LHCN-M2 (cell line): ENCODE measurements at places on chromosomes 3 and 15. TPM values are rescaled to one million over a fixed set of nuclear protein-coding genes. Genes with fewer than 3 reads are reported as not detected.

DNA sequence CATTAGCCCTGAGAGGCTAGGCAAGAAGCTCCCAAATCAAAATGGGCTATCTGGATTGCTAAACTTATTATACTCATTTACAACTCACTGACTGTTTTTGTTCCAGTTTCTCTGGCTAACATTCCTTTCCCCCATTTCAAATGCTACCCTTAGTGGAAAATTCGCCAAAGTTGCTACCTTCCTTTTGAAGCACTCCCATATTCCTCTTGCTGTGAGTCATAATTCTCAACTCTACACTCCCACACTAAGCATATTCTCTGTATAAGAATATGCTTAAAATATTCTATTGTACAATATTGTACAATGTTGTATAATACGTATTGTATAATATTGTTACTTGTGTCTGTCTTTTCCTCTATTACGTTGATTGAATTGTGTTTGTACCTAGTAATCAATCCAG is 398.6 kb downstream of the PYDC2 start:
- DNase-seq, result no peak

The GOLGA6B gene
- not detected in 2 replicates for total RNA-seq

DNA sequence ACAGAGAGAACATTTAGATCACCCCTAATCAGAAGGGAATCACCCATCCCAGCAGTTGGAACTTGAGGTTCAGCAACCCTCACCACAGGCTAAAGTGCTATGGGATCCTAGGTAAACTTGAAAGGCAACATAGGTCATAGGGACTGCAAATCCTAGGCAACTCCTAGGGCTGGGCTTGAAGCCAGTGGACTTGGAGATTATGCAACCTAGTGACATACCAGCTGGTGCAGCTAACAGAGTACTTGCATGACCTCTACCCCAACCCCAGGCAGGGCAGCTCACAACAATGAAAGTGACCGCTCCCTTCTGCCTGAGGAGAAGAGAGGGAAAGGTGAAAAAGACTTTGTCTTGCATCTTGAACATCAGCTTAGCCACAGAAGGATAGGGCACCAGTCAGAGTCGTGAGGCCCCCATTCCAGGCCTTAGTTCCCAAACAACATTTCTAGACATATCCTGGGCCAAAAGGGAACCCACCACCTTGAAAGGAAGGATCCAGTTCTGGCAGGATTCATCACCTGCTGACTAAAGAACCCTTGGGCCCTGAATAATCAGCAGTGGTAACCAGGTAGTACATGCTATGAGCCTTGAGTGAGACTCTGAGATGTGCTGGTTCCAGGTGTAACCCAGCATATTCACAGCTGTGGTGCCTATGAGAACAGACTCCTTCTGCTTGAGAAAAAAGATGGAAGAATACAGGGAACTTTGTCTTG is 37.6 kb upstream of the FBN1 start:
- DNase-seq, result peak; percentile 77

DNA sequence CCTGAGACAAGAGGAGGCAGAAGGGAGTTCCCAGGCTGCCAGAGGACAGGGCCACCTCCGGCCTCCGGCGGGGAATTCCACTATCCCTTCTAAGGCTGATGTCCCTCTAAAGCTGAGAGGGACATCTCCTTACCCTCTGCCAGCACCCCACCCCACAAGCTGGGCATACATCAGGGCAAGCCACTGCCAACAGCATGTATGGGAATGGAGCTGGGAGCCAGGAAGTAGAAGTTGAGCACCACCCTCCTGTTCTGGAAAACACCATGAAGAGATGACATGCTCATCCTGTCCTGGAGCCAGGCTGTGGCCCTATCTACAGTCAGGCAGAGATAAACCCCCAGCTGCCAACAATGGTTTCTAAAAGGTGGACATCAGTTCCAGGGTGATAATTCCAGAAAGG is 7.1 kb downstream of the PLCD1 start:
- no peak for DNase-seq

The FOXB1 gene
- total RNA-seq, result not detected in 2 replicates

GRCh38 chr15:25633862-25634261 is 195.0 kb upstream of the UBE3A start:
- DNase-seq, result no peak

GRCh38 chr15:72933976-72934375 is 118.3 kb upstream of the NEO1 start:
- DNase-seq, result no peak

DNA sequence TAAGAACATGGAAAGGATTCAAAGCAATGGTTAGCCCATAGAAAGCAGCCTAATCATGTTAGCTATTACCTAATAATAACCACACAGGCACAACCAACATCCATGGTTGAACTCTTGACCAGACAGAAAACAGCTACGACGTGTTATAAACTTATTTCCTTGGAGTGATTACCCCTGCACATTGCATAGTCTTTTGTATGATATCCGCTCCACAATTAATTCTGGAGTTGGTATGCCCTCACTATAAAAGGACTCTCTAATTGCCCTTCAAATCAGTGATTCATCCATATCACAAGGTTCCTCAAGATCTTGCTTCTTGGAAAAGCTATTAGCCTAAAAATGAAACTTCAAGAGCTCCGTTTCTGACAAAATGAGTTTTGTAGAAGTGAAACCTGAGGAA is 117.9 kb downstream of the SYNPR start:
- DNase-seq, result no peak

DNA sequence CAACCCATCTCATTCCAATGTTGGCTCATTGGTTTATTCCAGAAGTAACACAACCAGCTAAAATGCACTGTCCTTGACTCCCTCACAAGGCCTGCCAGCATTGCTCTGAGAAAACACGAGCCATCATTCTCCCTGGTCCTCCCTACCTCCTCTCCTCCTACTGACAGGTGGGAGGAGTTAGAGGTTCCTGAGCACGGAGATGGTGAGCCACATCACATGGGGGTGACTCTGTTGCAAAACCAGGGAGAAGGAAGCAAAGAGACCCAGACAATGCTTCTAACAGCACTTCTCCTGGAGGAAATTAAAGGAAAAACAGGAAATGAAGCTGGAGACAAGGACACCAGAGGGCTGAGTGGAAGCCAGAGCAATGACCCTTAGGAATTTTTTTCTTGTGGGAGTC is 667.4 kb downstream of the NTRK3 start:
- DNase-seq, result no peak

The C3orf80 gene
- 0.06 TPM in 1 of 2 replicates, not detected in the other for total RNA-seq

The PTPN23 gene
- total RNA-seq, result 15.2 and 16.7 TPM in 2 replicates

- no peak for DNase-seq
Measured at GRCh38 chr3:40829876-40830275, 305.1 kb downstream of the ZNF621 start.

- DNase-seq, result no peak
Measured at GRCh38 chr15:66167854-66168253, 85.7 kb downstream of the MEGF11 start.

DNA sequence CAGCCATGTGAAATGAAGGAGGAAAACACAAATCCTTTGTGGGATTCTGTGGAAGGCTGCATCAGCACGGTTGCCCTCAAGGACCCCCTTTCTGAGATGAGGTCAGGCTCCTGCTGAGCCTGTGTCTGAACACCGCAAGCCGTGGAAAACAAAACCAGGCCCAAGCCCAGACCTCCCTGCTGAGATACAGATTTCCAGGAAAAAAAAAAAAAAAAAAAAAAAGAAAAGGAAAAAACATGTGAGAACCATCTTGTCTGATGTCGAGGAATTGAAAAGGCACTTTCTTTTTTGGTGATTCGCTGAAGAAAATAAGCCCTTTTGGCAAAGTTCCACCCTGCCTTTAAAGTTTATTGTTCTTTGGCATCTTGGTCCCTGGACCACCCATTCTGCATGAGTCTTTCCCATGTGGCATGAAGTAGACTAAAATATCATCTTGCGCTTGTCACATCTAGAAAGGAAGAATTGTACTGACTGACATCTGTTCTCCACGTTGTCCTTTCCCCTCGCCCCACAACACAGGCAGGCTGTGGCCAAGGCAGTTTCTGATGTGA is 117.6 kb downstream of the CHST2 start:
- no peak for DNase-seq

GRCh38 chr3:113436809-113437208 is 4.5 kb downstream of the CFAP44 start:
- DNase-seq, result peak; percentile 65

The NR2E3 gene
- 0.06 TPM in 1 of 2 replicates, not detected in the other for total RNA-seq

DNA sequence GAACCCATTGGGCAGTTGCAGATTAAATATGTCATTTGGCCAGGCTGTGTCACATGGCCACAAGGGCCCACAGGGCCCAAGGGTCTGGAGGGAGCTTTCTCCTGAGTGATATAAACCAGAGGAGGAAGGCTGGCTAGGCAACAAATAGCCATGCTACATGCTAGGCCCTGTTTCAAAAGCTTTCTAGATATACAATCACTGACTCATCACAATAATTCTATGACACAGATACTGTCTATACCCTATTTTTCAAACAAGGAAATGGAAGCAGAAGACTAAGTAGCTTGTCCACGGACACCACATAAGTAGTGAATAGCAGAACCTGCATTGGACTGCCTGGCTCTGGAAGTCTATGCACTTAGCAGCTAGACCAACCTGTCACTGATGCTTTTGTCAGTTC is 625.4 kb downstream of the NTRK3 start:
- no peak for DNase-seq

- DNase-seq, result no peak
Measured at GRCh38 chr3:118196183-118196582, 838.5 kb downstream of the IGSF11 start.

The LMCD1 gene
- total RNA-seq, result 30.3 and 31.2 TPM in 2 replicates
